ENCODE measurements at places on chromosomes 2 and 18.

DNA sequence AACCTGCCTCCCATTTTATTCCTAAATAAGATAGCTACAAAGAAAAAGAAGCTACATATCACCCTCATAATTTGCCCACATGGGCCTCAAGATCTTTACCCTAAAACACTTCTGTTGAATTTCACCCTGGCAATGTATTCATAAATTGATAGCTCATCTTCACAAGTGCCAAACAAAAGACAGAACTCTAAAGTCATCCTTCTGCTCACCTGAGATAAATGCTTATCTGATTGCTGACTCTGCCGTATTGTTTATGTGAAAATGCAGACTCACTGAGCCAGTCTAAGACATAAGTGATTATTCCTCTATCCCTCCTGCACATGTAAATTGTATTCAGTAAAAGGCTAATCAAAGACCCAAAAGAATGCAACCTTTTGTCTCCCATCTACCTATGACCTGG, 2.0 kb downstream of the RDH14 start:
- no peak for DNase-seq

DNA sequence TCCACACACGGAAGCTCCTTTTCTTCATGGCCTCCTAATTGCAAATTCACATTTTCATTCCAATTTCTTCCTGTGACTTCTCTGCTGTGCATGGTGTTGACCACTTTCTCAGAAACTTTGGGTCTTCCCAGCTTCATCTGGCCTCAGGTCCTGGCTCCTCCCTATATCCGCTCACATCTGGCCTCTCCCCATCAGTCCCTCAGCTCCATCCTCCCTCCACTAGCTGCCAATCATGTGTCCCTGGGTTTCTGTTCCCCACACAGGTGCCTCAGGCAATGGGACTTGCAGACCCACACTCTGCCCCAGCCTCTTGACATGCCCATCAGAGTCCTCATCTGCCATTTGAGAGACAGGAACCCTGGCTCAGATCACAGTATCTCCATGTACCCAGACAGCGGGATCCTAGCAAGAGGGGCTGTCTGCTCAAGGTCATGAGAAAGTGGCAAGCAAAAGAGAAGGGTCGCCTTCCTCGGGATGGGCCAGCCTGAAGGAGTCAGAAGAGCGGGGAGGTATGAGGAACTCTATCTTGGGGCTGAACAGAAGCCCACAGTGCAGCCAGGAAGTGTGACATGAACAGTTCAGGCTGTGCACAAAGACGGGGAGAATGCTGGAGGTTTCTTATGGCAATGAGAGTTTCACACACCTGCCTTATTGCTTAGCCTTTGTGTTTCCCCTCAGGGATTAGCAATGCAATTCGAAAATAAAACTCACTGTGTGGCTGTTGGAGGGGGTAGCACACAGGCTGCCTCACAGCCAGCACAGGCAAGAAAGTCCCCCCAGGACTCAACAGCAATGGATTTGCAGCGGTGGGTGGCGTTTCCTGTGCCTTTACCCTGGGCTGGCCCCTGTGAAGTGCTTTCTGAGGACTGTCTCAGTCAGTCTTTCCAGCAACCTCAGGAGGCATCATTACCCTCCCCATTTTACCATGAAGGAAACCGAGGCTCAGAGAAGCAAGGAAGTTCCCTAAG, 69.5 kb downstream of the COPS8 start:
- DNase-seq: no peak

DNA sequence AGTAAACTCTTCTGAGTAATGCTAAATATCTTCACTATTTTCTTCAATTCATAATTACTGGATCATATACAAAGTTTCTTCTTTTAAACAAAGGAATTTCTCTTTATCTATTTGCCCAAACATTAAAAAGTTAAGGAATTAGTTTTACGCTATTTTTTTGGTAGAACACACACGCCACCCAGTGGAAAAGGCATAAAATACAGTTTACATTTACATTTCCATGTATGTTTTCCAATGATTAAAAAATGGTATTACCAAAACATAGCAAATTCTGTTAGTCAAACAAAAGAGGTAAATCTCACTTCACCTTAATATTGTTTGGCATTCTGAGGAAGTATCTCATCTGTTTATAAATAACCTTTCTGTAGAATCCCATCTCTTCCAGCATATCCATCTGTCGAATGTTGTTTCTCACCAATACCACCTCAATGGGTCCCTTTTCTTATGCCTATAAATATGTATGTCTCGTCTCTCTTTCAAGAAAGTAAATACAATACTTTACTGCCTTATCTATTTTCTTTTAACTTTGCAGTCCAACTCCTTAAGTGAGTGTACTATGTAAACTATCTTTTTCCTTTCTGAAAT, 7.2 kb downstream of the BOLL start:
- DNase-seq: no peak

DNA sequence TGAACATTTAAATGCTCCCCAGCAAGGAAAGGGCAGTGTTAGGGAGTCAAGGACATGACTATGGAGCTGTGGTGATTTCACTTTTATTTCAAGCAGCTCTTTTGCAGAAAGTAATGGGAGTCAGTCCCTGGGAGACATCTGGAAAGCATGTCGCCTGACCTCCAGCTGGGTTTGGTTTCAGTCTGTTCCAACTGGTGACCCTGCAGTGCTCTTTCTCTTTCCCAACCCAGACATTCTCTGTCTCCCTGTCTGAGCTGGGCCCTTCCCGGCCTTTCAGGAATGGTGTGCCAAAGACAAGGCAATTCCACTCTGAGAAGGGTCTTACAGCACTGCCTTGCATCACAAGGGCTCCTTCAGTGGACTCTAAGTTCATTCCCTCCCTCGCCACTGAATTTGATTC, 323.2 kb downstream of the OSR1 start:
- DNase-seq: no peak

DNA sequence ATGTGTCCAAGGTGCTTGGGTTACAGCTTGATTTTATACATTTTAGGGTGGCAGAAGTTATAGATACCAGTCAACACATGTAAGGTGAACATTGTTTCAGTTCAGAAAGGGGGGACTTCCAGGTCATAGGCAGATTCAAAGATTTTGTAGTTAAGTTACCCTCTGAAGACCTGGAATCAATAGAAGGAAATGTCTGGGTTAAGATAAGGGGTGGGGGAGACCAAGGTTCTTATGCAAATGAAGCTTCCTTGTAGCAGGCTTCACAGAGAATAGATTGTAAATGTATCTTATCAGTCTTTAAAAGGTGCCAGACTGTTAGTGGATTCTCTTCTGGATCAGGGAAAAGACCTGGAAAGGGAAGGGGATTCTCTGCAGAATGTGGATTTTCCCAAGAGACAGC, 42.4 kb downstream of the BMPR2 start:
- no peak for DNase-seq

DNA sequence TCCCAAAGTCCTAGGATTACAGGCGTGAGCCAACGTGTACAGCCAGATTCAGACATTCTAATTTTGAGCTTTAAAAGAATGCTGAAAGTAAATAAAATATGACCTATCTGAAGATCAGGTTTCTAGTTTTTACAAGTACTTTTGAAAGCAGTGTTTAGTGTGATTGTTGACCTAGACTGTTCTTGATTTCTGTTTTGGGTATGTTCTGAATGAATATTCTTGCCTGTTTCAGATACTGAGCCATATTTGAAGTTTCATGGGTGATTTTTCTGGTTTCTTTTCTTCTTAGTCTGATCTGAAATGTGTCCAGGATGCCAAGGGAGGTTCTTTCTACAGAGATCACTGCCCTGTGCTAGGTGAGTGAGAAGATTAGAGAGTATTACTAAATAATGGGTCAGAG, 37.2 kb downstream of the MIB1 start:
- no peak for DNase-seq

DNA sequence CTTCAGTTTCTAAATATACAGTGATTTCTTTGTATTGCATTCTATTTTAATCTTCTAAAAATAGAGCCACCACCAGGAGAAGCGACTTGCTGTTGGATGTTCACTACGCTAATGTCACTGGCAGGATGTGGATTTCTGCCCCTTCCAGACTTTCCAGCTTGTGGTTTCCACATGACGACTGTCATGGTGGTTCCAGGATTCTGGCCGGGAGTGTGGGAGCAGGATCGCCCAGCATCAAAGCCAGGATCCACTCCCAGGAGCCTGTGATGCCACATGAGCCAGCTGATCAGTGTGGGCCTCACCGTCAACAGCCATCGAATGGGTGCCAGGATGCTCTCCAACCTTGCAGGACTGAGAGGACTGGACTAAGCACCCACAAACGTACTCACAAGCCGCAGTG, 148.8 kb downstream of the HDAC4 start:
- no peak for DNase-seq

- DNase-seq: no peak
Observed at GRCh38 chr18:49178736-49179135, 228.0 kb upstream of the SMAD7 start.

- DNase-seq: no peak
Observed at GRCh38 chr2:231535961-231536360, 5.7 kb upstream of the NMUR1 start.

DNA sequence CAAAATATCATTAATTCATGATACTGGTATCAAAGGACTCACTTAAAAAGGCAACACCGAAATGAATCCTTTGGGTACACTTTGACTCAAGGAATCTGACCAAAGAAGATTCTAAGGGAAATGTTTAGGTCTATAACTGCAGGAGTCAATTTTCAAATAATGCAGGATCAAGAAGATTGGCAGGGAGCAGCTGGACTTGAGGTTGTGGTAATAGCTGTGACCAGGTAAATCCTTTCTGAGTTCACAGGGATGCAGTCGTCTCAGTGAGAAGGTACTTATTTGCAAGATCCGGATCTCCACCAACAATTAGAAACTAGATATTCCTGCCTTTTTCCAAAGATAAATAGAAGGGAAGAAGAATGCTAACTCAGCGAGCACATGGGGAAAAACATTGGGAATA, 96.9 kb downstream of the SCN9A start:
- DNase-seq: no peak

GRCh38 chr2:111667542-111668273, 216.3 kb downstream of the ANAPC1 start:
- no peak for DNase-seq

DNA sequence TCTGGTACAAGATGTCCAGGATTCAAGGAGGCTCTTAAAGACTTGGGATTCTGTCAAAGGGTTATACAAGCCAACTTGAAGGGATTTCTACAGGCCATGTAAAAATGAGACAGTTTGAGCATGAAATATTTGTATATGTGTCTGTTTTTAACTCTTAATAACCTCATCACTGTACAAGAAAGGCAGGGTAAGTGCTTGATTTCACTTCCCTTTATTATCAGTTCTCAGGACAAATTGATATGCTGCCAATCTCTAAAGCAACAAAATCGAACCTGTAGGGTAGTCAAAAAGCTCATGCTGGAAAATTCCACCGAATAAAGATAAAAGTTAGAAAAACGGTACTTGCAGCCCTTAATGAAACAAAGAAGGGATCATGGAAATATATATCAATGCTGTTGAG, 14.1 kb downstream of the COPS8 start:
- no peak for DNase-seq

DNA sequence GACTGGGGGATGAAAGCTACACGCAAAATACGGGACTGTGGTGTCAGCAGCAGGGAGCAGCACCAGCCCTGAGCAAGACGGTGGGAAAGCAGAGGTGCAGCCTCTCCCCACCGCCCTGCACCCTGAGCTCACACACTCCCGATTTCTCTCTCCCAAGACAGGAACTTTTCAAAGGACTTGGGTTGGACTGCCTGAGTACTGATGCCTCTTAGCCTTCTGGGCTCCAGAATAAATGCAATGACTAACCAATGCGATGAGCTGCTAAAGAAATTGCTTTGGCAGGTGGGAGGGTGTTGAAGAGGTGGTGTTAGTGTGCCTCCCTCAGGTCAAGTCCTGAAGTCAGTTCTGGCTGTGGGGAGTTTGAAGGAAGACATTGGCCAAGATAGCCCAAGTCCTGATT, 9.6 kb downstream of the TRIM54 start:
- DNase-seq: no peak

- DNase-seq: no peak
Observed at GRCh38 chr2:190088917-190089316, 26.4 kb upstream of the MSTN start.

- DNase-seq: no peak
Observed at GRCh38 chr18:50203801-50204604, 9.1 kb upstream of the MYO5B start.

DNA sequence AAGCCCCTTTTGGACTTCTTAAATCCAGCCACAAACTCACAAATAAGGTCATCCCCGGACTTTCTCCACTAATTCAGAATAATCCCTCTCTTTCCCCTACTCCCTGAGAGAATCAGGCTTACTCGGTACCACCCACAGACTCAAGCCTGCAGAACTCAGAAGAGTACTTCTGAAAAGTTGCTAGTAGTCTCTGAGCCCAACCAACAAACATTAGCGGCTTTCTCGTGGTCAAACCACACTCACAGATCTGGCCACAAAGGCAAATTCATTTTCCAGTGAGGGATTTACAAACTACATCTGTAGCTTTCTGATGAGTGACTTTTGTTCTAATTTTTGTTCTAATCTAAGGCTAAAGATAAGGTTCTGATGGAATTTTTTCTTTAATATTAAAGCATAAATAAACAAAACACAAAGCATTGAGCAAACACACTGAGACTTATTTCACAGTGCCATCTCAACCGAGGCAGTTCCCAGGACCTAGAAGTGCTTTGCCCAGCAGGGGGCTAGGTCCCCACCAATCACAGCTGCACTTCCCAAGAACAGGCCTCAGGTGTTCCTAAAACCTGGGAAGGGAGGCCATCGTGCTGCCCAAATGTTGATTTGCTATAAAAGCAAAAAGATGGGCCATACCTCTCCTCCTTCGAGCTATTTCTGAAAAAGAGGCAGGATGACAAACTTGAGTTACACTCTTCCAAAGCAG, 110.7 kb downstream of the COLEC12 start:
- DNase-seq: no peak

GRCh38 chr2:1673160-1673944, 71.0 kb downstream of the PXDN start:
- DNase-seq: no peak

GRCh38 chr2:85994421-85994777, 105.6 kb upstream of the ST3GAL5 start:
- DNase-seq: no peak

- DNase-seq: no peak
Observed at GRCh38 chr2:222214885-222215284, 83.9 kb downstream of the PAX3 start.

DNA sequence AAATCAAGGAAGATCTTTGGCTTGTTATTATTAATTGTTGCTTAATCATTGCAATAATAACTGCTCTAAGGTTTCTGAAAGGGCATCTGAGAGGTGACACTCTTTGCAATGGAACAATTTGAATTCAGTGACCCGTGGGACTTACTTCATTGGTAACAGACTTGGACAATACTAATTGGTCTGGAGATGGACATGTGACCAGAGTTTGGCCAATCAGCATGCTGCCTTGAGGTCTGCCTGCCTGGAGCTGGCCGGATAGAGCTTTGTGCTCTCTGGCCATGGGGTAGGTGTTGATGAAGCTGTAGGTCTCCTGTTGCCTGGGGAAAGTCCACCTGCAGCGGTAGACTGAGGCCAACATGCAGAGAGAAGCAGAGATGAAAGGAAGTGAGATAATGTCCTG, 24.0 kb upstream of the VPS4B start:
- DNase-seq: no peak

DNA sequence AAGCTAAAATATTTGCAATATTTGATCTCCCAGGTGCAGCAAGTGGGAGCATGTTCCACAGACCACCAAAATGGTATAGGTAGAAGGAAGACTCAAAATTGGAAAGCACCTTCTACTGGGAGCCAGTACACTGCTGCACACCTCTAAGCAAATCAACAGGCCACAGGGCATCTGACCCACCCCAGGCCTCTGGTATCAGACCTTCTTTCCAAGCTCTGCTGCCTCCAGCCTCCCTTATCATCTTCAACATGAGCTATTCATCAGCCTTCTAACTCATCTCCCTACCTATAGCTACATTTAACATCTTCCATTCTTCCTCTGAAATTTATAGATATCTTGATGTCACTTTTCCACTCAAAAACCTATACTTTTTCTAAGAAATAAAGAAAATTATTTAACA, 294.8 kb downstream of the ZEB2 start:
- DNase-seq: no peak
